ENCODE measurements at places on chromosomes 3 and 15.

- DNase-seq, result no peak
These were observed 142.7 kb downstream of the MEGF11 start for GRCh38 chr15:66110864-66111263.

GRCh38 chr3:37161351-37161750, 13.0 kb downstream of the LRRFIP2 start:
- DNase-seq, result no peak

DNA sequence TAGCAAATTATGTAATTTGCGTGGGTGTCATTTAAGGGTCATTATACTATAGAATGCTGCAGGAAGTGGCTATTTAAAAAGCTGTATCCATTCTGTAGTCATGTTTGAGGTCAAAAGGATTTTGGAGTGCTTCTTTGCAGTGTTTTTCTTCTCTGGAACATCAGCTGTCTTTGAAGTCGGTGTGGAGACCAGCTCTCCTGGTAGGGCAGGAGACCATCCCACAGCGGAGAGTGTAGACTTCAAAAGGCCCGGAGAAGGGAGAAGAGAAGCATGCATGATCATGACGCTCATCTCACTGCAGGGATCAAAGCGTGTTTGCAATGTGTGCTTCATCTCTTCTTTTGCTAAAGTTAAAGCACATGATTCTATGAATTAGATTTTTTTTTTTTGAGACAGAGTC, 19.9 kb downstream of the PXK start:
- DNase-seq, result no peak

- DNase-seq, result no peak
These were observed 35.7 kb downstream of the ST3GAL6 start for GRCh38 chr3:98798820-98799219.

GRCh38 chr15:70486451-70487386, 276.6 kb downstream of the UACA start:
- no peak for DNase-seq

GRCh38 chr3:19216669-19217337, 68.5 kb downstream of the KCNH8 start:
- no peak for DNase-seq

DNA sequence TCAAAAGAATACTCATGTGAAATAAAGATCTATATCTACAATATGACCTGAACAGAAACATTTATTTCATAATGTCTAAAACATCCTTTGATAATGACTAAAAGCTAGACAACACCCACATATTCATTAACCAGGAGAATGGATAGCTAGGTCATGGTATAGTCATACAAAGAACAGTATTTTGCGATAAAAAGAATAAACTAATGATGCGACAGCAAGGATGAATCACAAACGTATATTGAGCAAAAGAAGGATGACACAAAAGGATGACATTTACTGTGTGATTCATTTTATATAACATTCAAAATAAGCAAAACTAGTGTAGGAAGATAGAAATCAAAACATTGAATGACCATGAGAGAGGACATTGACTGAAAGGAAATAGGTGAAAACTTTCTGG, 1233.1 kb downstream of the OTOL1 start:
- no peak for DNase-seq

DNA sequence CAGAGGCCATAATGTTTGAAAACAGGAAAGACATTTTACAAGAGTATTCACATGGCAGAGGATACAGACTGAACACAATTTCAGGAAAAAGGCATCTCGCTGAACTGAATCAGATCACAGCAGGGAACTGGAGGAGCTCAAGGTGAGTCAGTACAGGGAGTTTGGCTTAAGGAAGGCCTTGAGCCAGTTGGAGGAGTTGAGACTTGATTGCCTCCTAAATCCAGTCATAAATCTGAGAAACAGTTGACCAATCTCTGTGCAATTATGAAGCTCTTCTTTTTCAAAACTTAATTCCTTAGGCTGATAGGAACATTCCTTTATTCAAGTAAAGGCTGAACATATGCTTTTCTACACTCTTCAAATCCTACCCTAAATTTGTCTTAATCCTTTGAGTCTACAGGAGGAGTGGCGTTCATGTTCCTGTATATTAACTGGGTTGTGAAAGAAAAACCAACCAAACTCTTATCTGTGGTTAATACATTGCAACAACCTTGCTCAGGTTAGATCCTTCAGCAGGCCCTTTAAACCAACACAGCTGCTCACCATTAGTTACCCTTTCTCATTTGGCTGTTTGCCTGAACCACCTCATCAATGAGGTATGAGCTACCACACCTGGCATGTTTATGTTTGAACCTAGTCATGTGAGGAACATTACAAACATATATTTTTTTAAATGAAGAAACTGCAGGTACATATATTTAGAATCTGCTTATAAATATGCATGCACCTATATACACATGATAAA, 404.1 kb upstream of the ATP11B start:
- peak; percentile 94 for DNase-seq

DNA sequence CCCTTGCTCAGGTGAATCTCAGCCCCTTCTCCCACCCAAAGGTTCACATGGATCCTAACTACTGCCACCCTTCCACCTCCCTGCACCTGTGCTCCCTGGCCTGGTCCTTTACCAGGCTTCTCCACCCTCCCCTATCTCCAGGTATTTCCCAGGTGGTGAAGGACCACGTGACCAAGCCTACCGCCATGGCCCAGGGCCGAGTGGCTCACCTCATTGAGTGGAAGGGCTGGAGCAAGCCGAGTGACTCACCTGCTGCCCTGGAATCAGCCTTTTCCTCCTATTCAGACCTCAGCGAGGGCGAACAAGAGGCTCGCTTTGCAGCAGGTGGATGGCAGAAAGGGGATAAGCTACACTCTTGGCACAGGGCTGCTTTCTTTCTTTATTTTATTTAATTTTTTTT, 4.5 kb downstream of the FAM131A start:
- peak; percentile 90 for DNase-seq

DNA sequence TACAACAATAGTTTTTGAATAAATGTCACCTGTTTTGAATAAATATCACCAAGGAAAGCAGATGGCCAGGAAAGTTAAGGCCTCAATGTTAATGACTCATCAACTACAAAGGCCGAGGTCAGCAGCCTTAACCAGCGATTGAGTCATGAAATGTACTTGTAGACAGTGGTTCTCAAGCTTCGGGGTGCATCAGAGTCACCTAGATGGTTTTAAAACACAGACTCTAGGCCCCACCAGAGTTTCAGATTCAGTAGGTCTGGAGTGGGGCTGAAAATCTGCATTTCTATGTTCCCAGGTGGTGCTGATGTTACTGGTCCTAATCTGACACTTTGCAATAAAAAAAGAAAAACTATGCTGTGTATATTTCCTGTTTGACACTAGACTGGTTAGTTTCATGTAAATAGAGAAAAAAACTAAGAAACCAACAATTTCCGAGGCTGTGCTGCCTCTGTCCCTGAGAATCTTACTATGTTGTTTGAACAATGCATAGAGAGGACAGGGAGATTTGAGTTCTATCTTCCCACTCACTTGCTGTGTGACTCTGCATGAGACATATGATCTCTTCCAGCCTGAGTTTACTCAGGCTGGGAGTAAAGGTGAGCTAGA, 9.8 kb downstream of the RAB27A start:
- no peak for DNase-seq

DNA sequence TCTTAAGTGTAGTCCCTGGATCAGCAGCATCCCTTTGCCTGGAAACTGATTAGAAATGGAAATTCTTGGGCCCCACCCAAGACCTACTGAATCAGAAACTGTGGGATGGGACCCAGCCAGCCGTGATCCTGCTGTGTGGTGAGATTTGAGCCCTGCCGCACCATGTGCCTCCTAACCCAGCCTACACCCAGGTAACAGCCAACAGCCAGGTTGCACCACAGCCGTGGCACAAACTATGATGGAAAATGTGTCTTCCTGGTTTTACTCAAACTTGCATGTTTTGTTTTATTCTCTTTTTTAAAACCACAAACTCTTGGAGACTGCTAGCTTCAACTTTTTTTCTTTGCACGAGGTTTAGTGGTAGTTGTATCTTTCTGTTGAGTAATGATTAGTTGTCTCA, 2.6 kb downstream of the LIMD1 start:
- DNase-seq, result no peak

- no peak for DNase-seq
These were observed 9.2 kb upstream of the TMEM212 start for GRCh38 chr3:171833789-171834460.

- DNase-seq, result no peak
These were observed 28.1 kb downstream of the ZXDC start for GRCh38 chr3:126447456-126448106.

- peak; percentile 27 for DNase-seq
These were observed 333.4 kb downstream of the THSD4 start for GRCh38 chr15:71448688-71449114.

DNA sequence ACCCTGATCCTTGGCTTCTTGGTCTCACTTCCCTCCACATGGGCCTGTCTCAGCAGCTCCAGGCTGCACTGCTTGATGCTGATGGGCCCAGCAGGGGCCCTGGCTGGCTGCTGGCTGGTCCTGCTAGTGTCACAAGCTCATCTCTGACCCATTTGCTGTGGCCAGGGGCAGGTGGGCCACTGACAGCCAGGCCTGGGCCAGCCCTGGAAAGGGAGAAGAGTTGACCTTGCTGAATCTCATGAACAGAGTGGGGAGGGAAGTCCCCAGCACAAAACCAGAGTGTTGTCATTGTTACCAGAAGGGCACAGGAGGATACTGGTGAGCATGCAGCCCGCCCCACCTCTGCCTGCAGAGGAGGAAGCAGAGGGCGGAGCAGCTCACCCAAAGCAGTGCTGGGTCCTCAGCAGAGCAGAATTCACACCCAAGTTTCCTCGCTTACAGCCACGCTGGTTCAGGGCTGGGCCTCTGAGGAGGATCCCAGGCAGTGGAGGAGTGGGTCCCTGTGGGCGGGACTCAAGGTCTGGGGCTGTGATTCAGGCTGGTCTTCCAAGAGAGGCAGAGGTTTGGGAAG, 7.6 kb upstream of the KLF15 start:
- no peak for DNase-seq

- DNase-seq, result no peak
These were observed 345.0 kb downstream of the FHIT start for GRCh38 chr3:60906283-60906682.

DNA sequence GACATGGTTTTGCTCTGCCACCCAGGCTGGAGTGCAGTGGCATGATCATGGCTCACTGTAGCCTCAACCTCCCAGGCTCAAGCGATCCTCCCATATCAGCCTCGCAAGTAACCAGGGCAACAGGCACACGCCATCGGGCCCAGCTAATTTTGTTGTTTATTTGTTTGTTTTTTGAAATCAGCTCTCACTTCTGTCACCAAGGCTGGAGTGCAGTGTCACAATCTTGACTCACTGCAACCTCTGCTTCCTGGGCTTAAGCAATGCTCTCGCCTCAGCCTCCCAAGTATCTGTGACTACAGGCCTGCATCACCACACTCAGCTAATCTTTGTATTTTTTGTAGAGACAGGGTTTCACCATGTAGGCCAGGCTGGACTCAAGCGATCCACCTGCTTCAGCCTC, 26.3 kb upstream of the PLCH1 start:
- no peak for DNase-seq

- no peak for DNase-seq
These were observed 1.4 kb downstream of the CRTAP start for GRCh38 chr3:33115024-33115768.

- DNase-seq, result no peak
These were observed 589.7 kb upstream of the KCNMB2 start for GRCh38 chr3:177946497-177946896.

- DNase-seq, result no peak
These were observed 337.8 kb upstream of the ROPN1 start for GRCh38 chr3:124329723-124330122.

DNA sequence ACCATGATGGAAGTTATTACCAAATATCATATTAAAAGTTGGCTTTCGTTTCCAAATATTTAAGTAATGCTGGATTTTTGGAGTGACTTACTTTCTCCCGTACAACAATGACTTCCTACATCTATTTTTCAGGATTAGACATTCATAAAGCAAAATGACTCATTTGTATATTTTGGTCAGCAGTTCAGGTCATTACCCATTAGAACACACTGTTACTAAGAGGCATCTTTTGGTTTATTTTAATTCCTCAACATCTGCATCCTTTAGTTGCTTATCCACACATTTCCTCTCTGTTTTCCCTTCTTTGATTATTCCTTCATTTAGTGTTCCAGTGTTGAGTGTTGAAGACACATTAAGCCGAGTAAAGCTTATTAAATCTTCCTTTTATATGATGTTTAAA, 348.2 kb downstream of the NAALADL2 start:
- no peak for DNase-seq

GRCh38 chr3:56629451-56629850, 53.6 kb downstream of the TASOR start:
- DNase-seq, result no peak

GRCh38 chr3:39376959-39377634, 6.1 kb upstream of the SLC25A38 start:
- no peak for DNase-seq

All from NCI-H2107 (cell line).